ENCODE measurements at places on chromosomes 13 and 19.
A peak's percentile ranks its signal among the peaks of the same experiment; 100 is the strongest.

- no peak for DNase-seq
These were observed 61.9 kb upstream of the ATP12A start for GRCh38 chr13:24618011-24618955.

- DNase-seq, result no peak
These were observed 4.5 kb downstream of the SF3A2 start for GRCh38 chr19:2240881-2241760.

DNA sequence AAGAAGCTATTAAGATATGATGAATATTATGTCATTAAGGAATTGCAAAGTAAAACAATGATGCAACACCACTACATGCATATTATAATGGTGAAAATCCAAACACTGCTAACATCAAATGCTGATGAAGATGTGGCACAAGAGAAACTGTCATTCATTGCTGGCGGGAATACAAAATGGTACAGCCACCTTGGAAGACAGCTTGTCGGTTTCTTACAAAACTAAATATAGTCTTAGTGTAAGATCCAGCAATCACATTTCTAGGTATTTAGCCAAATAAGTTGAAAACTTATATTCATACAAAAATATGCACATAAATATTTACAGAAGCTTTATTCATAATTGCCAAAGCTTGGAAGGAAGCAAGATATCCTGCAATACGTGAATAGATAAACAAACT, 114.9 kb upstream of the EDNRB start:
- DNase-seq, result no peak

- no peak for DNase-seq
These were observed 1819.5 kb downstream of the SLITRK5 start for GRCh38 chr13:89490661-89491060.

DNA sequence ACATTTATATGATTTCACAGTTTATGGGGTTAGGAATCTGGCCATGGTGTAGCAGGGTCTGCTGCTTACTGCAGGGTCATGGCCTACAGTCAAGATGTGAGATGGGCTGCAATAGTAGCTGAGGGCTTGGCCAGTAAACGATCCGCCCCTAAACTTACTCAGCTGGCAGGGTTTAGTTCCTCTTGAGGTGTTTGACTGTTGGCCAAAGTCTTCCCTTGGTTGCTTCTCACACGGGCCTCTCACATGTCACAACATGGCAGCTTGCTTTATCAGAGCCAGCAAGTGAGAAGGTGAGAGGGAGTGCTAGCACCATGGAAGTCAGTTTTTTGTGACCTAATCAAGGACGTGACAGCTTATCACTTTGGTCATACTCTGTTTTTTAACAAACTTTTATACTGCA, 77.1 kb downstream of the DNAJC3 start:
- DNase-seq, result no peak

GRCh38 chr13:43991773-43992201, 112.1 kb downstream of the LACC1 start:
- no peak for DNase-seq

DNA sequence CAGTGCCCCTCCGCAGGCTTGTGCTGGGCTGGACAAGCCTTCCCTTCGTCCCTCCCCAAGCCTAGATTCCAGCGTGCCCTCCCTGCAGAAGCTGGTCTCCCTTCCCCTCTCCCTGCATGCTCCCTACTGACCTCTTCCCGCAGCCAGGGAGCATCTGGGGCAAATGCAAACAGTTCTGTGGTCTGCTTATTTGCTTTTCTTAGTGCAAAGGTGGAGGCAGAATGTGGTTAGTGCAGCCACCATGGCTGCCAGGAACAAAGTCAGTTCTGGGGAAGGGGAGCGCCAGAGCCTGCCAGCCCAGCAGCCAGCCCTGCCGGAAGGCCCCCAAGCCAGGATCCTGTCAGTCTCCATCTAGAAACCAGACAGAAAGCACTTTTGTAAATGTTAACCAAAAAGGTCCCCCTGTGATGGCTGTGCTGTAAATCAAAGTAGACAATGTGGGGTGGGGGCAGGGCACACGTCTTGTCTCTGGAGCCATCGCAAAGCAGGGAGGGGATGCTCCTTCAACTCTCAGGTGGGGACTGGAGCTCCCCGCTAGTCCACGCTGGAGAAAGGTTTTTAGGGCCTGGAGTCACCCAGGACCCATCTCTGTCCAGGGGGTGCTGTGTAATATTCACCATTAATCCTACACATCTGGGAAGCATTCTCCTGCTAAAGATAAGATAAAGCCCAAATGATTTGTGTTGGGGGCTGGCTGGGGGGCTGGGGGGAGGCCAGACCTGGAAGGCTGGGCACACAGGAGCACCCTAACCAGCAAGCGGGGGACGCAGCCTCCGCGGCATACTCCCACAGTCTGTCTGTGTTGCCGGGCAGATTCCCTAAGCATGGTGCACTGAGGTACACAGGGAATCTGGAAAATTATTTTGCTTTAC, 30.9 kb downstream of the SERP2 start:
- DNase-seq, result no peak

- no peak for DNase-seq
These were observed 16.8 kb downstream of the MEIS3 start for GRCh38 chr19:47402504-47402903.

GRCh38 chr19:1949304-1950101, 8.5 kb downstream of the CSNK1G2 start:
- no peak for DNase-seq

GRCh38 chr19:7386308-7386707, 37.6 kb downstream of the ARHGEF18 start:
- no peak for DNase-seq

DNA sequence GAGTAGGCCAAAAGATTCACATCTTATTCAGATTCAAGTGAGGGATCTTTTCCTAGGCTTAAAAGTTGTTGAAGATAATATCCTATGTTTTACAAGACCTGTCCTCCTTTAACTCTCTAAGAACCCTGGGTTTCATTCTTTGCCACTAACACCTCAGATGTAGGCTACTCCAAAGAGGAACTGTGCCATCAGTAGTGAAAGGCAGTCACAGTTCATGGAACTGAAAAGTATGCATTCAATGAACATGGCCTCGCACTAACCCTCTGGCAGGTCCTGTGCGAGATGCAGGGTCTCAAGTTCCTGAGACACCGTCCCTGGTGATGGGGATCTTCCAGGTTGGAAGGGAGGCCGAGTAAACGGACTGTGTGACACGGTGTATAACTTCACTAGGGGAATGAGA, 4.3 kb downstream of the LGALS14 start:
- DNase-seq, result no peak

- DNase-seq, result no peak
These were observed 105.0 kb downstream of the SPRY2 start for GRCh38 chr13:80235967-80236302.

GRCh38 chr13:21967871-21968270, 297.0 kb downstream of the FGF9 start:
- no peak for DNase-seq

- peak; percentile 19 for DNase-seq
These were observed 1240.5 kb downstream of the UQCRFS1 start for GRCh38 chr19:27972291-27973040.

- no peak for DNase-seq
These were observed 156.5 kb upstream of the SLC10A2 start for GRCh38 chr13:103222683-103223082.

- no peak for DNase-seq
These were observed 9.6 kb downstream of the RPS16 start for GRCh38 chr19:39426170-39426569.

DNA sequence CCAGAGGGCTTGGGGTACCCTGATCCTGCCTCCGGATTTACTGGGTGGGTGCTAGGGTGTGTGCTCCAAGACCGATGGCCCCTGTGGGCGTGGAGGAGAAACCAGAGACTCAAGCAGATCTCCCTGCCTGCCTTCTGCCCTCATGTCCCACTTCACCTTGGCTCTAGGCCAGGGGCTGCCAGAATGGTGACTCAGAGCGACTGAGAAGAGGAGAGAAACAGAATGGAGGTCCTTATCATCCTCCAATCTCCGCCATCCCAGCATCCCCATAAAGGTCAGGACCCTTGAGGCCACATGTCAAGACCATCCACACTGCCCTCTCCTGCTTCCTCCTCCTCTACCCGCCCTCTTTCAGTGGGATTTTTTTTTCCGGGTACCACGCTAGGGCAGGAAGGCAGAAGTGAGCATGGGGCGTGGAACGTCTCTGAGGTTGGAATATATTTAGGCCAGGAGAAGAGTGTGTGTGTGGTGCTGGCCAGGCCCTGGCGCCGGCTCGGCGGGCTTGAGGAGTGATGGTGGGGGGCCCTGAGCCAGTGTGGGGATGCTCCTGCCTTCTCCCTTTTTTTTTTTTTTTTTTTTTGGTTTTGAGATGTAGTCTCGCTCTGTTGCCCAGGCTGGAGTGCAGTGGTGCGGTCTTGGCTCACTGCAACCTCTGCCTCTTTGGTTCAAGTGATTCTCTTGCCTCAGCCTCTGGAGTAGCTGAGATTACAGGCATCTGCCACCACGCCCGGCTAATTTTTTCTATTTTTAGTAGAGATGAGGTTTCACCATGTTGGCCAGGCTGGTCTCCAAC, 22.3 kb downstream of the IER2 start:
- peak; percentile 80 for DNase-seq

DNA sequence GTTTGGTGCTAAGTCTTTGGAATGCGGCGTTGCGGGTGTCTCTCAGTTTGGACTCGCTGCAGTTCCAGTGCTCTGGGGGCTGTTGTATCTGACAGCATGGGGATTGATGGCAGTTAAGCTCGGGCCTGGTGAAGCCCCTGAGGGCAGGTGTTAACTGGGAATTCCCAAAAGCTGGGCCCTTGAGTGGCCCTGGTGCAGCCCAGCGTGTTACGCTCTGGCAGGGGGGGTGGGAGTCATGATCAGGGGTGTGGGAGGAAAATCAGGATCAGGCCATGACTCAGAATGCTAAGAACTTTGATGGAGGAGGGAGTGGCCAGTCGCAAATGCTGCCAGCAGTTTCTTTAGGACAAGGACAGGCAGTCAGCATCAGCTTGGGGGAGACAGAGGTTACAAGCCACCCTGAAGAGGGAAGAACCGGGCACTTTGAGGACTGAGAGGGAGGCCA, 19.6 kb downstream of the AP2A1 start:
- no peak for DNase-seq

- no peak for DNase-seq
These were observed 16.8 kb upstream of the LENG8 start for GRCh38 chr19:54432144-54432738.

GRCh38 chr13:48829536-48829935, 146.2 kb upstream of the FNDC3A start:
- DNase-seq, result no peak

DNA sequence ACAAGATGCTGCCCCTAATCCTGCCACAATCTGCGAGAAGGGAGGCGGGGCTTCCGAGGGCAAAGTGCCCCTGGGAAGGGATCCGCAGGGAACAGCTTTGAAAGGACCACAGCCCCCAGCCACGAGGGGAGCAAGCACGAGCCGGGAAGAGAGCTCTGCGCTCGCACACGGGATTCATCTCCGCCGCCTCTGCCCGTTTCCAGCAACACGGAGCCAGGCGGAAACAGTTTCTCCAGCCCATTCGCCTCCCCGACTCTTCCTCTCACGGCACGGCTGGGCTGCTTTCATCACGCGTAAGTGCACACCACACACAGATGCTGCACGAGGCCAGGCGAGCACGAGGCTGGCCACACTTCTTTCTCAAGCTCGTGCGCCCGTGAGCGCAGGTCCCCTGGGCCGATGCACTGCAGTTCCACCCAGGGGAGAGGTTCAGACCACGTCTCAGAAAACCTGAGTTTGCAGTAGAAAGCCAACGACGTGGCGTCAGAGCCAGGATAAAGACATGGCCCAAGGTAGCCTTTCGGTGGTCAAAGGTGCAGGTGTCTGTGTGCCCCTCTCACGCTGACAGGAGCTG, 33.6 kb downstream of the NAXD start:
- no peak for DNase-seq

DNA sequence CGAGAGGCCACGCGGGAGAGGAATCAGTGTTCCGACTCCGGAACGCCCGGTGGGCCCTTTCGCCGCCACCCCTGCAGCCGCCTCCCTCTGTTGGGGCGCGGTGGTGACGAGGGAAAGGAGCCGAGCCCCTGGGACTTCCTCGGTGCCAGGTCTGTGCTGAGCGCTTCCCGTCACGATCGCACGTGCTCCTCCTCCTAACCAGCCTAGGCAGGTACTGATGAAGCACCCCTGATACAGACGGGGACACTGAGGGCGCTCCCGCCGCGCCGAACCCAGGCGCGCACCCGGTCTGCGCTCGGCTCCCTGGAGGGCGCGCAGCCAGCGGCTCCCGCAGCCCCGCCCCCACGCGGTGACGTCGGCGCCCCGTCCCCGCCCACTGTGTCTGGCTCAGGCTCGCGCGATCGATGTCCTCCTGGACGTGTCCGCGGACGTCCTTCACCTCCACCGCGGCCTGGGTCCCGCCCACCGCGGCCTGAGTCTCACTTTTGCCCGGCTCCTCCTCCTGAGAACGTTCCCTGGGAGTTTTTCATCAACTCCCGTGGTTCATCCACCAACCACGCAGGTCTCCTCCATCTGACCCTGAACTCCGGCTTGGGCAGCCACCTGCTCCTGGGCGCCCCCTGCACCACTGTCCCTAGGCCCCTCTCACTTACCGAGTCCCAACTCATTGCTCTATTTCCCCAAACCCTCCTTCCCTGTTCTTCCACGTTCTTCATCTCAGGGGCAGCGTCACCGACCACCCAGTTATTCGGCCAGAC, 2.6 kb upstream of the KLK15 start:
- DNase-seq, result peak; percentile 85

DNA sequence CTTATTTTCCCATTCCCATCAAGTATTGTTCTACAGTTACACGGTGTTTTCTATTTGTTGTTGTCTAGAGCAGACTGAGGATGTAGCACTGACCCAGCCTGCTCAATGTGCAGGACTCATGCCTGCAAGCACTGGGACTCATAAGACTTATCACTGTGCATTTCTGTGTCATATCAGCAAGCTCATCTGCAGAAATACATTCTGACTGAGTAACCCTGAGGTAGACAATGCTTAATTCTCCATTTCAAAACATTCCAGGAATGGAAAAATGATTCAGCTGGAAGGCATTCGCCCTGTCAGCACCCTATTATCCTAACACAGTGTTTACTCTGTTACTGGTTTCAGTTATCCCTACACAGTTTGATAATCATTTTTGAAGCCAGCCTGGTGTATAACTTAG, 2506.4 kb downstream of the PCDH9 start:
- DNase-seq, result no peak

GRCh38 chr19:3054972-3055740, 7.1 kb downstream of the TLE5 start:
- DNase-seq, result peak; percentile 66

DNA sequence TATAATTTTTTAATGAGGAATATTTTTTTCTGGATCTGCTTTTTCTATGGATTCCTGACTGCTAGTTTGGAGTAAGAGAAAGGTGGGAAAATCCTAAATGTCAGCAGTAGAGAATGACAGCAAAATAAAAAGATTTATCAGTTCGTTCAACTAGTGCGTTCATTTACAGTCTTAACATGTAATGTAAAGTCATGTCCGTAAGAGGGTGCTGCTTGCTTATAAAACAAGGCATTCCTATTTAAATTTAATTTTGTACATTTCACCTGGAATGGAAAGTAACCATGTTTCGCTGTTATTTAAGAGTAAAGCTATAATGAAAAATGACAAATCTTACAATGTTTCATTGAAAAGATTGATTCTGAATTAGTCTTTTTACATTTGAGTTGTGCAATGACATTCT, 76.6 kb downstream of the ZMYM2 start:
- no peak for DNase-seq
